ENCODE measurements at places on chromosomes 2 and 18.

DNA sequence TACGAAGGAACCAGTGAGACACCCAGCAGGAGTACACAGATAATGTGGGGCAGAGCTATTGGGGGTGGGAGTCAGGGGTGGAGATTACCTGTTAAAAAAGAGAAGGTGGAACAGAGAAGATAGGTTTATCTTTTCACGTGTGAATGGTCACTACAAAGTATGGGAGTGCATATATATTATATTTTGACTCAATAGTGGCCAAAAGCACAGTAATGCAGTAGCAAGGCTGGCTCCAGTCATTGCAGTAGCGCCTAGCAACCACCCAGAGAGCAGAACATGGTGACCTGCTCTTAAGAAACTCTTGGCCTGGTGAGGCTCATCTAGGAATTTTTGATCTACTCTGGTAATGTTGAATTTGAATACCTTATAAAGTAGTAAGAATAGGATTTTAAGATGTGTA, 1.0 kb downstream of the IMPACT start:
- DNase-seq, result no peak

DNA sequence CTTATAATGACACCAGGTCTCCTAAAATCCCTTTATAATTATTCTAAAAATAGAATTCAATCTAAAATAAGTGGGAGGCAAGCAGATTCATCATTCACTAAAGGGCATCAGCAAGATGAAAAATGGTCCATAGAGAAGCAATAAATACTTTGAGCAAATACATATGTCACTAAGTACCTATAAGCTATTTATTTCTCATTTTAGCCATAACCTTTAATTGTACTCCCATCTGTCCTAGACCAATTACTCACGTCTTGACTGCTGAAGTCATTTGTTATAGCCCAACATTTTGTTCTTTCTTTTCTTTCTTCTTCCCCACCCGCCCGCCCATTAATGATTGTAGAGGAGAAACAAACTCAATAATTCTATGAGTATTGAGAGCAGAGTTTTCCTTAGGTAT, 105.7 kb downstream of the MAP2 start:
- no peak for DNase-seq

DNA sequence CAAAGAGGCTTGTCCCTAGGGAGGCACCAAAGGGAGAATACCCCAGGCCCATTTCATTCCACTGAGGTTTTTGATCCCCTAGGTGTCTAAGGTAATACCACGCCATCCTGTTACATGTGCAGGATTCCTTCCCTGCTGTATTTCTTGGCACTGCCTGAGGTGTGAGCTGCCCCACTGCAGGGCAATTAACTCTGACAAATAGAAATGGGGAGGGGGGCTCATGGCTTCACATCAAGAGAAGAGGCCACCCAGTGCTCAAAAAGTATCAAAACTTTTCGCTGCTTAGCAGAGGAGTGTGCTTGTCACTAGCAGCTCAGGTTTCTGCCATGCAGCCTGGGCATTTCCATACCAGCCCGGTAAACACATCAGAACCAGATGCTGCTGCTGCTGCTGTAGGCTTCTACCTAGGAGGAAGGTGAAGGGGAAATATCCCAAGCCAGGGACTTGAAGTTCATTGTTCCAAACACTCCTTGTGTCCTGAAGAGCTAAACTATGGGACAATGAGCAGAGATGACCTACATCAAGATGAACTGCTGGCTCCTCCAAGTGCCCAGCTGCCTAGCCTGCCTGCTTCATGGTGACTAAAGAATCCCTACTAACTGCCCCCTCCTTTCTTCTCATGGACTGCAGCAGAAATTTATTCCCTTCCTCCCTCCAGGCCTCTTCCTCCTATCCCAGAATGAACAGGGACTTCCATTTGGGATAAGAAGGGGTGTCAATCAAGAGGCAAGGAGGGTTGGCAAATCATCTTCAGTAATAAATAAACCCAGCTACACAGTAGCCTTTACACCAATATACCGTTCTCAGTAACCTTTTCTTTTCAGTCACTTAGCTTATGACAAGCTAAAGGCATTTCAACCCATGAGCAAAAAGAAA, 16.4 kb downstream of the POU3F3 start:
- DNase-seq, result no peak

DNA sequence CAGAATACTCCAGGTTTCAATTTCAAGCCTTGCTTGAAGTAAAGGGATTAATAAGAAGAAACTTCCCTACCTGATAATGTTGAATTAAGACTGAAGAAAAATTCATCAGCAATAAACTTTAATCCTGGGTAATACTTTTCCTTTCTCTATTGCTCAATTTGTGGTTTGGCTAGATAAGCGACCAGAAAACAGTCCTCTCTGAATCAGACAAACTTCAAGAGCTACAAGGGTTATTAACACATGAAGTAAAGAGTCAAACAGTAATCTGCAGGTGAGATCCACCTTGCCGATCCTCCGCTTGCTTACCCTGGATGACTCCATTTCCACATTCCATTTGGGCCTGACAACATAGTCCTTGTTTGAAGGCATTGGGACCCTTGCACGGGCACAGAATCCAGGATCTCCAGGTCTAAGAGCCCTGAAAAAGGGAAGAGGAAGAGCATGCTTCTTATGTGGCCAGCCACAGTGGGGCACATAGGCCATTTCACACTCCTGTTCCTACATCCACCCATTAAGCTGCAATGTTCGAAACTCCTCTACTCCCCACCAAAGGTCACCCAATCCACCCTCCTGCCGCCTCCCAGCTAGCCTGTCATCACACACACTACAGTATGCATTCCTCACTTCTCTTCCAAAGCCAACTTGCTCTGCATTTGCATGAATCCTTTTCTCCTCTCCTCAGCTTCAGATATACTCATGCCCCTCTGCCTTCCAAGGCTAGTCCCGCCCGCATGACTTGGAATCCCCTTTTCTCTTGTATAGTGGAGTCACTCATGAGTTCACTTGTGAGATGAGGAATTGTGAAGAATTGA, 39.8 kb downstream of the IWS1 start:
- no peak for DNase-seq

DNA sequence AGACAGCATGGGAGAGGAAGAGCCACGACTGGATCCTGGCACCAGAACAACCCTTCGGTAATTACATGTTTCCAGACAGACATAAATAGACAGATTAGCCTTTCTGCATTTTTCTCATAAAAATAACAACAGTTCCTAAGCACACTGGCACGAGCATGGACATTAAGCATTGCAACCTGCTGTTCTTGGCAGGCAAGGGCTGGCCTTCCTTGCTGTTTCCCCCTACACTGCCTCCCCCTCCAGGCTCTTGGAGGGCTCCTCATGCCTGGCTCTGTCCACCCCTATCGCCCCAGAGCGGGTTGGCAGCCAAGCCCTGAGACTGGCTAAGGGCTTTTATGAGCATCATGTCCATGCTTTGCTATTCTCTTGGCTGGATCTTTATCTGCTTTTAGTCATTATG, 89.6 kb downstream of the TTC32 start:
- DNase-seq, result no peak

GRCh38 chr18:53319628-53320027, 904.8 kb downstream of the MBD2 start:
- no peak for DNase-seq

DNA sequence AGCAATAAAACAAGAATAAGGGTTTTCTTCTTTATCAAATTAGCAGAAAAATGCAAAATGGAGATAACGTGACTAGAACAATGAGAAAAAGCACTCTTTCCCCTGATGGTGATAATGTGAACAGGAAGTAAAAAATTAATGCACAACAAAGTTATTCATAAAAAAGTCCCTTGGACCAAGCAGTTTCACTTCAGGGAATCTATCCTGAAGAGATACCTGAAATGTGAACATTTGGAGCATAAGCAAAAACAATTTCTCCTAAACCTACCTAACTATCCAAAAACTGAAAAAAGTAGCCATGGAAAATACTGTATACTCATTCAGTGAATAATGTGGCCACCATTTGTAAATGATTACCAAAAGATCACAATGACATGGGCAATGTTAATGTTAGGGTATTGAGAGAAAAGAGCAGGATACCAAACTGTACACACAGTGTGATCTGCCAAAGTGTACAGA, 48.7 kb downstream of the TRIP12 start:
- no peak for DNase-seq

GRCh38 chr2:46136953-46137352, 160.3 kb upstream of the EPAS1 start:
- no peak for DNase-seq

DNA sequence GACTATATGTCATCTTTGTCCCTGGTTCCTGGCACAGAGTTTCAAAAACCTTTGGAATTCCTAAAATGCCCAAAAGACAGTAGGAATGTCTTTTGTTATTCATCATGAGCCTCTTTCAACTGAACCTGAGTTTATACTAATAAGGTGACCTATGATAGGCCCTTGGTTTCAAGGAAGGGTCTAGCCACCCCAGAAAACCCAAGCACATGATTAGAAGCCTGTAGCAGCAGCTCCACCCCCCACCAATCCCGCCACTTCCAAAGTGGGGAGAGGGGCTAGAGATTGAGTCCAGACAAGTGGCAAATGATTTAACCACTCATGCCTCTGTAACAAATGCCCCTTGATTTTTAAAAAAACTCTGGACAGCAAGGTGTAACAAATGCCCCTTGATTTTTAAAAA, 56.8 kb downstream of the ADD2 start:
- no peak for DNase-seq

- DNase-seq, result no peak
Measured at GRCh38 chr2:48496849-48497248, 33.1 kb upstream of the STON1 start.

DNA sequence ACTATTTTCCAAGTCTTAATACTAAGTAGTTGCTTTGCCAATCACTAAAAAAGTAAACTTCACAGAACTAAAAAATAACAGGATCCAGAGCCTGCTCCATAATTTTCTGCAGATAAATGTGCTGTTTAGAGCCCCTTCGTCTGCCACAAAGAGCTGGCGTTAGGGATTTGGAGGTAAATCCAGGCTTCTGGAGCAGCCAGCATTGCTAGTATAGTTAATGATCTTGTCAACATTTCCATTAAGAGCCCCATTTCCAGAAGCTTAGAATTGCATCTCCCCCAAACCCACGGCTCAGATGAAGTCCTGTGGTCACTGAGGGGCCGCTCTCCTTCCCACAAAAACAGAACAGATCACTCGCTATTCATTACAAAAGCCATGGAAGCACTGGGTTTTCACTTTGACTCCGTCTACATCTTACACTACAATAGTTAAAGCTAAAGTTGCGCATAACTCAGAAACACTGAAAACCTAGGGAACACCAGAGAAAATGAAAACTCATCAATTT, 41.9 kb downstream of the ZNF516 start:
- DNase-seq, result no peak

DNA sequence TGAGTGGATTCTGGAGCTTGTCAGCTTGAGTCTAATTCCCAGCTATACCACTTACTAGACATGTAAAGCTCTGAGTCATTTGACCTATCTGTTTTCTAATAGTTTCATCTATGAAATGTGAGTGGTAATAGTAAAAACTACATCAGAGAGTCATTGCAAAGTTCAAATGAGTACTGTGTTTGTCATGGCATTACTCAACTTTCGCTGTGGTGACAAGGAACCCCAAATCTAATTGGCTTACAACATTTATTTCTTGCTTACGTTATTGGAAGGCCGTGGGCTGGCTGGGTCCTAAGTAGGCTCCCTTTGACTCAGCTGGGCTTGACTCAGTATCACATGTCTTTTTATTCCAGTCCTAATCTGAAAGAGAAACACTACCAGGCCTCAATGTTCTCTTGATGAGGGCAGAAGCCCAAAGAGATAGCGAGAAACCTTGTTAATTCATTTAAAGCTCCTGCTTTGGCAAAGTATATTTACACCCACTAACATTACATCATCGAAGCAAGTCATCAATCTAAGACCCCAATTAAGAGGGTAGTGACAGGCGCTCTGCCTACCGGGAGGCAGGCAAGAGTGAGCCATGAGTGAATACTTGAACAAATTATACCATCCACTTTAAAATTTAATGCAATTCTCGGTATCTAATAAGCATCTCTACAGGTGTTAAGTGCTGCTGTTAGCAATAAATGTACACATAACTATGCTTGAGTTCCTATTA, 431.8 kb upstream of the SPHKAP start:
- no peak for DNase-seq

DNA sequence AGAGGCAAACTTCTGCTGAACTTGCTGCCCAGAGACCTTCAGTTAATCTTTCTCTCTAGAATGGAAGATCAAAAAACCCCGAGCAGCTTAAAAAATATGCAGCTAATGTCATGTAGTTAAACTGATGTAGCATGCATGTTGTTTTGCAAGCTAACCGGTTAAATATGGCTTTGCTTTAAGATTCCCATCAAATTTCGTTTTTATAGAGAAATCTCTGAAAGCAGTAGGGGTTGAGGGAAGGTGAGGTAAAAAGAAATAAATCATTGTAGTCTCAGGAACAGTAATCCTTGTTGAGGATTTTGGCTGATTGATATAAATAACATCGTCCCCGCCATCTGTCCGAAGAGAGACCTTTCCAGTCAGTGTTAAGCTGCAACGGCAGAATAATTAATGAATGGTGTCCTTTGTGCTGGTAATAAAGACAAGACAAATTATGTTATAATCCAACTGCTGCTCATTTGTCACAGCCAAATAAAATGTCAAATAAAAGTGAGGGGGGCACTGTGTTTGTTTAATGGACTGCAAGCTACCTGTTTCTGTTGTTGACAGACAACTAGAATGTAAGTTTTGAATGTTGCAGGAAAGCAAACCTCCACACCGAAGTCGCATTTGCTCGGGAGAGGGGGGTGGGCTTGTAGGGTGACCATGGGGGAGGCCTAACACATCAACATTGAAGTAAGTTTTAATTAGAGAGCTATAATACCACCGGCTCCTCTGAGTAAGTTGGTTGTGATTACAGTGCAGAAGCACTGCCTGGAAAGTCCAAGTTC, 555.5 kb downstream of the ARHGAP15 start:
- no peak for DNase-seq

DNA sequence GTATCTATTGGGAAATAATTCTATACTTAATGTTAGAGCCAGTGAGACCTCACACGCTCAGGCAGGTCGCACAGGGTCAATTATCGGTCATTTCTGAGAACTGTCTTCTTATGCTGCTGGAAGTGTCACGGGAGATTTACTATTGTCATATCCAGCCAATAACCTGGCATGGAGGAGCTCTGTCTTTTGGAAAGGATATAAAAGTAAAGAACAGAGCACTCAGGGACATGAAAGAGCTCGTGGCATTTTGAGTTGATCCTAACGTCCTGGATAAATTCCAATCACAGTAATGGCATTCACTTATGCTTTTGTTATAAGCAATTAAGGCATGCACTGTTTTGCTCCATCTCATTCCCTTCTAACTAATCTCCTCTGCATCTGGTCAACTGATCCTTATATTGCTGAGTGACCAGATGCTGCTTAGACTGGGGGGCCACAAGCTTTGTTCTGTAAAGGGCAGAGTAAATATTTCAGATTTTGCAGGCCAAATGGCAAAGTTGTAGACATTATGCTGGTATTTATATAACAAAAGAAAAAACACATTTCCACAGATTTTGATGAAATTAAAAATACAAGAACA, 453.5 kb upstream of the SMIM21 start:
- DNase-seq, result no peak

Measured in activated CD8-positive, alpha-beta T cell treated with anti-CD3 and anti-CD28 coated beads, Interleukin-2, amount 10 ng/mL, durations not matched to agents 7 days and 5 days (primary cell).